ENCODE measurements at places on chromosomes 5 and 9.

- DNase-seq, result no peak
Observed at GRCh38 chr5:111635916-111636570, 121.0 kb downstream of the NREP start.

DNA sequence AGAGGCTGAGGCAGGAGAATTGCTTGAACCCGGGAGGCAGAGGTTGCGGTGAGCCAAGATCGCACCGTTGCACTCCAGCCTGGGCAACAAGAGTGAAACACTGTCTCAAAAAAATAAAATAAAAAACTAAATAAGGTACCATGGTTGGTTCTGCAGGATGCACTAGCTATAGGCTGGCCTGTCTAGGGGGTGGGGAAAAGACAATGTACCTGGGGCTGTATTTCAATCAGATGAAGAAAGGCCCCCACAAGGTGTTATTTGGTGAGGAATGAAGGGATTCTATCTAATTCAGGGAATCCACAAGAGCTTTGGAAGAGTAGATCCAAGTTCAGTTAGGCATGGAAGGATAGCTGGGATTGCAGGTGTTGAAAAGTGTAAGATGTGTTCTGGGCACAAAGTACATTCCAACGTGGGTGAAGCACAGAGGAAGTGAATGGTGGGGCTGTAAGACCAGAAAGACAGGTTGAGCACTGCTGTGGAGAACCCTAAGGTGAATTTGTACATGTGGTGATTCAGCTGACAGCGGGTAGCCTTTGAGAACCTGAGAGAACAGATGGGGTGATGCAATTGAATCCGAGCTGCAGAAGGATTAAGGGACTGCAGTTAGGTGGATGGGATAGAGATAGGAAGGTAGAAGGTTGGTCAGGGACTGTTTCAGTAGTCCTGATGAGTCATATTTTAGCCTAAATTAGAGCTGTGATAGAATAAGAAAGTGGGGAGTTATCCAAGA, 71.8 kb downstream of the CAST start:
- DNase-seq, result no peak

- DNase-seq, result no peak
Observed at GRCh38 chr9:97237311-97237786, 70.1 kb upstream of the CCDC180 start.

DNA sequence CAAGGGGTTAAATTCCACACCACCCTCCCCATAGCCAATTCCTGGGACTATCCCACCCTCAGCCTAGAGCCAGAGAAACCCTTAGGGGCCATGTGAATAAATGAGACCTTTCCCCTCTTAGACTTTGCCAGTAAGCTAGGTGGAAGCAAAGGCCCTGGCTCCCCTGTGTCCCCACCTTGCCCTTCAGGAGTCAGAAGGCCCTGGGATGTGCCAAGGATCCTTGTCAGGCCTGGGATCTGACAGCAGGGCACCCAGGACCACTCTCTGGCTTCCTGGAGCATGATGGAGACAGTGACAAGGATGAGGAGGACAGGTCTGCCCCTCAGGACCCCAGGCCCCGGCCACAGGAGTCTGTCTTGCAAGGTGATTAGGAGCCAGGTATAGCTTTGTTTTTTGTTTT, 125.0 kb upstream of the HAND1 start:
- no peak for DNase-seq

- peak; percentile 66 for DNase-seq
Observed at GRCh38 chr9:101387871-101388506, 3.2 kb upstream of the BAAT start.

DNA sequence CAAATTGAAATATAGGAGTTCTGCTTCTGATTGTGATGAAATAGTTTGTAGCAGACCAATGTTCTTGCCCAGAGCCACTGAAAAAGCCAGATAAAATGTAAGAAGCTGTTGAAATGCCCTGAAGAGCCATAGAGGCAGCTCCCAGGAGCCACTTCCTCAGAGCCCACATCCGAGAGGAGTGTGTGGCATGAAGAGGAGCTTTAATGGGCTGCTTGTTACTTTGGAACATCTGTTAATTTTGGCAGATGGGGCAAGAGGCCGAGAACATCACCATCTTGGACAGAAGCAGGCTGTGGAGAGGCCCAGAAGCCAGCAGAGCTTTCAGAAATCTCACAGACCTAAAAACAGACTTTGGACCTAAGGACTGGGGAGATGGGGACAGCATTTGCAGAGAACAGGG, 370.8 kb downstream of the GADD45G start:
- no peak for DNase-seq

Data from NAMALWA (cell line).